ENCODE measurements at places on chromosomes 11 and 22.

DNA sequence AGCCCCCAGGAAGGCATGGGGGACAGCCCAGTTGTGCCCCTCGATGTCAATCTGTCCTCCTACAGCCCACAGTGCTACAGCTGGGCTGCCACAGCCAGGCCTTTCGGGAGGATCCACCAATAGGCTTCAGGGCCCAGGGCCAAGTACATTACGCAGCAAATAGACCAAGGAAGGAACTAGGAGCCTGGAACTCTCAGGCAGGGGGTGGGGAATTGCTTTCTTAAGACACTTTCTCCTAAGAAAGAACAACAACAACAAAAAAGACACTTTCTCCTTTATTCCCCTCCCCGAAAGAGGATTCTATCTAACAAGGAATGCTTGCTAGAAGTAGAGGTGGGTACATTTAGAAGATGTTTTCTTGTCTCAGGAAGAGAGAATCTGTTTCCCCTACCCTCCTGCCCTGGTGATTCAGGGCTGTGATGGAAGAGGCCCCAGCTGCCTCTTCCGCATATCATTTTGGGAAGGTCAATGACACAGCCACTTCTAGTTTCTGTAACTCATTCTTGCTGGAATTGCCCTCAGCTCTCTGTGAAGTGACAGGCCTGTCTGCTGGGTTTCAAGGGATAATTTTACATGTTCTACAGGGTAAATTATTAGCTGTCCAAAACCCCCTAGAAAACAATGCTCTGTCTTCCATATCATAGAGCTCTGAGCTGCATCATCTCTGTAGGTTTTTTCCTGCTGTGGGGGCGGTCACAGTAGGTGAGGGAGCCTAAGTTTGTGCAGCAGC, 6.0 kb upstream of the MALAT1 start:
- no peak for DNase-seq

DNA sequence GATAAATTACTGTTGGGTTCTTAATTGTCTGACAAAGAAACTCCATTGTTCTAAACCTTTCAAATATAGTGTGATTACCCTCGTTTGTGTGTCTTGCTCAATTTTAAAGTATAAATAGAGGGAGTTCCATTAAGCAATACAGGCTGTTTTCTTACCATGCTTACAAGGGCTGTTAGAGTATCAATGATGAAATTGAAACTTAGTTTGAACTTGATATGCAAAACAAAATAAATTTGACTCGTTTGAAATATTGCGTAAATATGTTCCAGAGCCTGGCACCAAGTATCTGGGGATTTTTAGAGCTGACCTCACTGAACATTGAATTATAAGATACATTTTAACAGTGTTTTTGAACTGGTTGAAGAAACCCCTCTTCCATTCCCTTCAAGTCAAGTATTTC, 31.7 kb downstream of the TEAD1 start:
- no peak for DNase-seq

GRCh38 chr11:11148104-11148509, 204.9 kb downstream of the CSNK2A3 start:
- DNase-seq = no peak

DNA sequence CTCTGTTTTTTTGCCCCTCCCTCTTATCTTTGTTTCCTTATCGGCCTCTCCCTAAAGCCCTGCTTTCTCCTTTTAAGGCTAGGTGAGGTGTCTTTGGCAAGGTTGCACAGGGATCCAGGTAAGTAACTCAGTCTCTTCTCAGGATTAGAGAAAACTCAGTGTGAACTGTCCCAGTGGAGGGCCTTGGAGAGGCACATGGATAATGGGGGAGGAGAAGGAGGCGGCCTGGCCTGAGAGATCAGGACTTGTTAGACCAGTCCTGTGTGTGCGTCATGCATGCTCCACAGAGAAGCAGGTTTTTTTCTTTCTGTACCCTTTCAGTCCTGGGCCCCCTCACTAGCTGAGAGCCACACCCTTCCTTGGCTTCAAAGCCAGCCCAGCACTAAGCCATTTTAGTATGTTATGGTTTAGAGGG, 19.9 kb downstream of the CTNND1 start:
- DNase-seq = no peak

GRCh38 chr11:119592642-119593041, 136.4 kb downstream of the NECTIN1 start:
- DNase-seq = no peak
